Activated naive CD8-positive, alpha-beta T cell treated with anti-CD3 and anti-CD28 coated beads, Interleukin-2, amount 10 ng/mL, durations not matched to agents 7 days and 5 days (primary cell): ENCODE measurements at places on chromosomes 1 and 21.
A peak's percentile ranks its signal among the peaks of the same experiment; 100 is the strongest.

DNA sequence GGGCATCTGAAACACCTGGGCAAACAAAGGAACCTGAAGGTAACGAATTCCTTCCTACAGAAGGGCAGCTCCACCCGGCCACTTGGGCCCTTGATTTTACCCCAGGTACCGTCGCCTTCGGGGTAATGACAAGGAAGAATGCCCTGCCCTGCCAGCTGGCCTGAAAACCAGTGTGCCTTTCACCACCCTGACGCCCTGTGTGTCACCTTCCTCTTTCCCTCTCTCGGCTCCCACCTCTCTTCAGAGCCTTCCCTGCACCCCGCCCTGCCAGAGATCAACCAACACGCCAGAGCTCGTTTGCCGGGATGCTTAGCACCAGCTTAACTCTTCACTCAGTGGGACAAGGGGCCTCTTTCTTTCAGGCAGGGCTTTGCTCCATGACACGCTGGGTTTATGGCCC lies 86.0 kb downstream of the SIM2 start:
- DNase-seq: no peak

DNA sequence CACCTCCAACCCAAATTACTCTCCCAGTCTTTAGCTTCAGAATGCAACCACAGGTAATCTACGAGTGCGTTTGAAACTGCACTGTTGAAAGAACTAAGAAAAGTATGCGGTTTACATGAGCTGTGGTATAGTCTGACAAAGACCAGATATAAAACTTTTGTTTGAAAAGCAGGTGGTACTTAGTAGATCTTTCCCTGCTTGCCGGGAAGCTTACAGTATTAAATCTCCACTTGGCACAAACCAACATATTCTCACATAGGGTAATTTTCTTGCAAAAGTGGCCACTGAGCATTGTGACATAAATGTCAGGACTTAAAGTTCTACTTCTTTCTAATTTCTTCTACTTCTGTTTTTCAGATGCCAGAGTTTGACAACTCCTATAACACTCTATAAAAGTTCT lies 8.4 kb downstream of the RGS2 start:
- no peak for DNase-seq

DNA sequence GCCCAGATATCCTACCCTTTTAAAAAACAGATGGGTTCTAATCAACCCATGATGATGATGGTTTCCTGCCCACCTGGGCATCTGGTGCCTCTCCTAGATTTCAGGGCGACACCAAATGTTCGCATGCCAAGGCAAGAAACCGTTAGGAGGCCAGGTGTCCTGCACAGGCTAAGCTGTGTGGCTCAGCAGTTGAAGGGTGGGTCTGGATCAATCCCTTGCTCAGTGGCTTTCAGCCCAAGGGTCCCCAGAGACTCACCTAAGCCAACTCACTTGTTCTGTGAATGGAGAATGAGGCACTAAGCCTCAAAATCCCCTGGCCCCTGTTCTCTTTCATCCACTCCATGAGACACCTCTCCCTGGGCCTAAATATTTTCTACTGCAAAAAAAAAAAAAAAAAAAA lies 169.1 kb upstream of the EDN2 start:
- no peak for DNase-seq

DNA sequence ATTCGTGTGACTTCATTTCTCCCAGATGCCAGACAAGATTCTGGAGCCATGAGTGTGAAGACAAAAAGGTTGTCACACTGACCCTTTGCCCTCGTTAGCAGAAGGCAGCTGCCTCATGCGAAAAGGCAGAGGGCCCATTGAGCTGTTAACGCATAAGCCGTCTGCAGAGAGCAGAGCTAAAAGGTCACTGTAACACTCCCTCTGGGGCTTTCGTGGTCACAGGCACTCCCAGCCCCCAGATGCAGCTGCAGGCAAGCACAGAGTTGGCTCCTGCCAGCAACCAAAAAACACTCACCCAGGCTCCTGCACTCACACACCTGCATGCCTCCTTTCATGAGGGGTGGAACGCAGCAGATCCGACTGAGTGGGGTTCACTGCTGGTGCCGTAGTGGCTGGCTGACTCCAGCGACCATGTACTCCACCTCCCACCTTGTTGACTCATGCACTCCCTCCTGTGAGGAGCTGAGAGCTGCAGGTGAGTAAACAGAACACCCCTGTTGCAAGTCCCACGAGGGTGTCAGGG lies 287.5 kb downstream of the SMYD3 start:
- no peak for DNase-seq

DNA sequence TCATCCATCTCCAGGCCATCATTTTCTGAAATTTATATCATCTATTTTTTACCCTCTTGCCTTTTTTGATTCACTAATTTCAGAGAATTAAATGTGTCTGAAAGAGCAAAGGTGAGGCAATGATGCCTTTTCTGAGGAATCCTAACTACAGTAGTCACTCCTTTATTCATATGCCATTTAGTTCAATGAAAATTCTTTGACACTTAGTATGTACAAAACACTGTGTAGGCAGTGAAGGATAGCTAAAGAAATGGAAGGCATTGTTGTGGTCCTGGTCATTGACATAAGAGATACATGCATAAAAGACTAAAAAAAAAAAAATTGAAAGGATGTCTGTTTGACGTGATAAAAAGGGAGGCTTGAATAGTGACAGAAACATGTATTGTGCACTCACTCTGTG lies 171.9 kb upstream of the BEND5 start:
- DNase-seq: no peak

GRCh38 chr1:201718346-201719202 lies 110.4 kb upstream of the IPO9 start:
- DNase-seq: peak; percentile 19

- no peak for DNase-seq
These were observed 273.1 kb upstream of the SNX7 start for GRCh38 chr1:98388441-98388840.

GRCh38 chr1:227766653-227767277 lies 31.5 kb downstream of the SNAP47 start:
- no peak for DNase-seq

GRCh38 chr1:150804671-150805070 lies 3.4 kb downstream of the CTSK start:
- DNase-seq: no peak

GRCh38 chr1:210907251-210907805 lies 226.6 kb downstream of the KCNH1 start:
- no peak for DNase-seq

- DNase-seq: no peak
These were observed 20.0 kb downstream of the LAMC1 start for GRCh38 chr1:183043254-183043653.

- no peak for DNase-seq
These were observed 466.1 kb downstream of the KCNT2 start for GRCh38 chr1:196142111-196142640.

GRCh38 chr1:42817440-42817767 lies 207 bp upstream of the SVBP start:
- DNase-seq: no peak

DNA sequence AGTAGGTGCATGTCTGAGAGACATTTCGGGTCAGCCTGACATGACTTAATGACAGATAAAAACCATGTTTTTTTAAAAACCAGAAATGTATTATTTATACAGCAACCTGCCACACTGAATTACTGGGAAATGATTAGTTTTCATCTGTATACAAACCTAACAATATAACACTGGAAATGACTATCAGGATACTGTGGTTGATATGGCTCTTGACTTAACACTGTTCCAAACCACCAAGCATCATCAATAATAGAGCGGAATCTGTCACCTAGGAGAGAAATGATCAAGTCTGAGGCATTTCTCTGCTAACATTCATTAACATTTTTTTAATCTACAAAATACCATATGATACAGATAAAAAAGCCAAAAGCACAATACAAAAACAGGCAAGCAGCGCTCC lies 41.7 kb upstream of the PSMG1 start:
- DNase-seq: no peak

DNA sequence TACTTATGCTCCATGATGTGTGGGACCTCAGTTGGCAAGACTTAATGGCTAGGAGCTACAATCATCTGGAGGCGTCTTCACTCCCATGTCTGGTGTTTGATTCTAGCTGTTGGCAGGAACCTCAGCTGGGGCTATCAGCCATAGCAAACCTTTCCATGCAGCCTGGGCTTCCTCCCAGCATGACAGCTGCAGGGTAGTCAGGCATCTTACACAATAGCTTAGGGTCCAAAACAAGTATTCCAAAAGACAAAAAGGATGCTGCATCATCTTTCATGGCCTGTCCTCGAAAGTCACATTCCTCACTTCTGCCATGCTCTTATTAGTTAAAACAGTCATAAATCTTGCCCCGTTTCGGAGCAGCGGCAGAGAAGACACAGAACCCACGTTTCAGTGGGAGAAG lies 90.9 kb downstream of the LRRC8C start:
- DNase-seq: no peak

DNA sequence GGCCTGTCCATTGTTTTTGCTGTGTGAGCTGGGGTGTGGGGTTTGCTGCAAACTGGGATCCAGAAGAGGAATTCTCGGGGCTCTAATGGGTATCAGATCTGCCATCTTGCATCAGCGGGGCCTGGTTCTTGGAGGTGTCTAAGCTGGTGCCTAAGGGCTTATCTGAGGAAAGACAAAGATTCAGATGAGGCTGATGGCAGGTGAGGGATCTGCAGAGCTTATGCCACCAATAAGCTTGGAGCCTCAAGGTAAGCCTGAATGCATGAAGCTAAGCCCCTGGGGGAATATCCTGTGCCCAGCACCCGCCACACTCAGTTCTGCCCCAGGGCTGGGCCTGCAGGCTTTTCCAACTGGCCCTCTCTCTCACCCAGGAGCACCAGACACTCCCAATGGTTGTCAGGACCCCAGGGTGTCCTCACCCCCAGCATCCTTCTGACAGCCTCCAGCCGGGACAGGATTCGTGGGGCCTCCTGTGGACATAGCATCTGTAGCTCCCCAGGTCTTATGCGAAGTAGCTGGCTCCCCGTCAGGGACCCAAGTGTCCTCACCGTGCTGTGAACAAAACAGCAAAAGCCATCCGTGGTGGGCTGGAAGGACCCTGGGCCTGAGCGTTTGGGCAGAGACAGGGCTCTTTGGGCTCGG lies 9.5 kb upstream of the GSTM3 start:
- DNase-seq: no peak

DNA sequence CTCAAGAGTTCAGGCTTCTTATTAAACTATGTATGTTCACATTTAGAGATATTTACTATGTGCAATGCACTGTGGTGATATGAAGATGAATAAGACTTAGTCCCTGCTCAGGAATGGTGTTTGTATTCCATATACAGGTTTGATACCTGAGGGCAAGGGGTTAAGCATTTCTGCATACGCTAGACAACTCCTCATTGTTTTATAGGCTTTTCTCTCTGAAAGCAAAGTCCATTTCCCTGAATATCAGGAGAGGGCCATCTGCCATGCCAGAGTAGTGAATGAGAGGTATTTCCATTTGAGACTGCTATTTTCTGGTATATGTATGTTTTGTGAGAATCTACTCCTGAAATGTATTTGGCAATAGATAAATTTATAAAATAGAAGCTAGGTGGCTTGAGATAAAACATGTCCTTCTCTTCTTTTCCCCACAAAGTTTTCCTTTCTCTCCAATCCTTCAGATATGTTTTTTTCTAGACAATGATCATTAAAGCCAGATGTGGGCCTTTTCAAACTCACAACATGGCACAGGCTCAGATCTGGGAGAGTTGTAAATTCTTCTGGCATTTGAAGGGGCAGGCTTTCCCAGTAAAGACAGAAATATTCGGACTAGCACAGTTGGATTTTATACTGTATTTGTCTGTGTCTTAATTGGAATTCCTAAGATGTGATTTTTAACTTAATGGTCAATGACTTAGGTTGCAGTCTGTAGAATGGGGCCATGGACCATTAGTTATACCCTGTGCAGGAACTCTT lies 73.3 kb upstream of the WDR26 start:
- DNase-seq: no peak

GRCh38 chr1:227947676-227948492 lies at the start of gene WNT9A:
Gene WNT9A, minus strand, starts transcription at chr1:227947932. Its CDS starts 45 bp downstream, at chr1:227947887.
- DNase-seq: no peak

- DNase-seq: peak; percentile 93
These were observed at the start of gene RNF187 for GRCh38 chr1:228487336-228488124. Gene RNF187, plus strand, starts transcription at chr1:228487382.

DNA sequence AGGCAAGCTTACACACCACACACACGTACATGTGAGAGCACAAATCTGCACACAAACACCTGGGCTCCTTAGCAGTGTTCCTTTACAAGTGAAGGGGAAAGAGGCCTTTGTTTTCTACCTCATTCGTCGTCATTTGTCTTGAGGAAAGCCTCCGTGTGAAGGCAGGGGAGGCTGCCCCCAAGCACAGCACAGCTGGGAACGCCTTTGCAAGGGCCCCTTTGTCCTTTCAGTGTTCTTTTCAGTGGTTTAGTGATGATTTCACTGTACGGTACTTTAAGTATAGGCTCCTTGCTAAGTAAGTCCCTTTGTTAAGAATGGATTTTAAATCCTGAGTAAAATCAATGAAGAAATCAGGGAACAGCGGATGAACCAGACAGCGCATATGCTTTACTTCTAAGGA lies 94.1 kb downstream of the PGBD5 start:
- no peak for DNase-seq

GRCh38 chr1:17908945-17909344 lies 153.8 kb downstream of the ACTL8 start:
- no peak for DNase-seq

- DNase-seq: no peak
These were observed 7.0 kb downstream of the CLCN6 start for GRCh38 chr1:11813021-11813420.

DNA sequence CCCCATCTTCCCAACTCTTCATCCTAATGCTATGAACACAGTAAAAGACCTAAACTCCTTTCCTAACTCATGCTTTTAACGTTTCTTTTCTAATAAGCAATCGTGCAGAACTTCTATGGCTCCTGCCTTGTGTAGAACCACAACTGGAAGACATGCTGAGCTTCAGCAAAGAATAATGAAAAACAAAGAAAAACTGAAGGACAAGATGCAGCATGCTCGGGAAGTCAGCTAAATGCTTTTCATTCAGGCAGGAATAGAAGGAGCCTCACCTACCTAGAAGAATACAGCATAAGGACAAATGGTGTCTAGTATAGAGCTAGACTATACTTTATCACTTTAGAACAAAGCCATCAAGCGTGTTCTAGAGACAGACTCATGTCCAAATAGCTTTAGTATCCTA lies 45.9 kb downstream of the LUZP1 start:
- DNase-seq: no peak

- no peak for DNase-seq
These were observed 1.0 kb upstream of the S100A6 start for GRCh38 chr1:153536671-153537375.

- no peak for DNase-seq
These were observed 1.3 kb upstream of the LEMD1 start for GRCh38 chr1:205422993-205423642.

GRCh38 chr1:8590721-8591351 lies 226.6 kb downstream of the RERE start:
- DNase-seq: no peak
